Fibroblast of skin of right biceps (primary cell): ENCODE measurements at places on chromosomes 7 and 10.

DNA sequence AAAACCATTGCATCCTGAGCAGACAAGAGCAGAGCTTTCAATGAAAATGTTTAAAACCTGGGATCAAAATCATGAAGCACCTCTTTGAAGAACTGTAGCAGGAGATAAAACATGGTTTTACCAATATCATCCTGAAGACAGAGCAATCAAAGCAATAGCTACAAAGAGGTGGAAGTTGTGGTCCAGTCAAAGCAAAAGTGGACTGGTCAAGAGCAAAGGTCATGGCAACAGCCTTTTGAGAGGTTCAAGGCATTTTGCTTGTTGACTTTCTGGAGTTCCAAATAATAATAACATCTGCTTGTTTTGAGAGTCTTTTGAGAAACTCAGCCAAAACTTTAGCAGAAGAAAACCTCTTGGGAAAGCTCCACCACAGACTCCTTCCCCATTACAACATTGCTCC lies 893.9 kb upstream of the POT1 start:
- DNase-seq, result no peak

DNA sequence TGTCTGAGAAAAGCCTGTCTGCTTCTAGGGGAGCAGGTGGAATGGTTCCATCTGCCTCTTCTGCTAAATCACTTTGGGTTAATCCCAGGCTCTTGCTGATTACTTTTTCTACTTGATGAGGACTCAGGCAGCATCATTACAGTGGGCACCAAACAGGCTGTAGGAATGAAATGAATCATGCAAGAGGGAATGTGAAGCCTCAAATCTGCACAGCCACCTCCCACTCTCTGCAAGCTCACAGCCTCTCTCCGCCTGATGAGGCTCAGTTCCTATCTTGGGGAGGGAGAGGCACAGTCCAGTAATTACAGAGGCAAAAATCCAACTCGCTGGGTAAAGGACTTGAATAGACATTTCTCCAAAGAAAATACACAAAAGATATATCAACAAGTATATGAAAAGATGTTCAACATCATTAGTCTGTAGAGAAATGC lies 34.0 kb downstream of the HSPA12A start:
- DNase-seq, result peak; percentile 73

- peak; percentile 98 for DNase-seq
Measured at GRCh38 chr10:77505431-77506334, 131.9 kb downstream of the KCNMA1 start.

DNA sequence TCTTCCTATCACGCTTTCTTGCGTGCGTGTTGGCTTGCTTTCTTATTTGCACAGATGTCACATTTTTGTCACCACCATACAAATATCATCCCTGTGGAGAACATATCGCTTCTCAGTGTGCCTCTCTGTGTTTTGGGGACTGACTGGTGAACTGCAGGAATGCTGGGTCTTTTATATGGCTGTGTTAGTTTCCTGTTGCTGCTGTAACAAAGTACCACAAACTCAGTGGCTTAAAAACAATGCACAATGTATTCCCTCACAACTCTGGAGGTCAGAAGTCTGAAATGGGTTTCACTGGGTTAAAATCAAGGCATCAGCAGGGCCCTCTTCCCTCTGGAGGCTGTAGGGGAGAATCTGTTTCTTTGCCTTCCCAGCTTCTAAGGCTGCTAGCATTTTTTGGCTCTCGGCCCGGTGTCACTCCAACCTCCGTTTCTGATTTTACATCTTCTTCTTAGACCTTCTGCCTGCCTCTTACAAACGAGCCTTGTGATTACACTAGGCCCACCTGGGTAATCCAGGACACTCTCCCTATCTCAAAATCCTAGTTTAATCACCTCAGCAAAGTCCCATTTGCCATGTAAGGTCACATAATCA lies 82.0 kb downstream of the LRMDA start:
- no peak for DNase-seq

DNA sequence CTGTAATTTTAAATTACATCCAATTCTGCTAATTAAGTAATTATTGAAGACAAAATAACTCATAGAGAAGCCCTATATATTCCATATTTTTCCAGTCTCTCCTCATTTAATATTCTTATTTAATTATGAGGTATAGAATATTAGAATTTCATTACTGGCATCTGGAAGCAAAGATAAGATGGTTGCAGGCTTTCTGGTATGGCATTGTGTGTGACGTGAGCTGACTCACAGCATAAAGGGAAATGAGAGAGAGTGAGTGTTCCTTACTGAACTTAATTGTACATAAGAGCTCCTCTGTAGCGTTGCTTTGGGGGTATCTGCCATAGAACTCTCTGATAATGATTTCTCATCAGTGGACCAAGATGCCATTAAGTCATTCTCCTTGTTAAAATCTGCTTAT lies 127.4 kb upstream of the TEX47 start:
- DNase-seq, result no peak

GRCh38 chr10:29191674-29192073 lies 97.2 kb upstream of the LYZL1 start:
- DNase-seq, result no peak

- no peak for DNase-seq
Measured at GRCh38 chr10:116757246-116757645, 14.9 kb upstream of the HSPA12A start.

GRCh38 chr7:40205992-40206391 lies 71.2 kb downstream of the SUGCT start:
- DNase-seq, result no peak

- peak; percentile 89 for DNase-seq
Measured at GRCh38 chr7:94303695-94304094, 91.0 kb upstream of the COL1A2 start.

- peak; percentile 71 for DNase-seq
Measured at GRCh38 chr7:106176414-106177299, 64.5 kb upstream of the SYPL1 start.

- DNase-seq, result peak; percentile 66
Measured at GRCh38 chr10:31083765-31084184, 52.1 kb upstream of the ZNF438 start.

DNA sequence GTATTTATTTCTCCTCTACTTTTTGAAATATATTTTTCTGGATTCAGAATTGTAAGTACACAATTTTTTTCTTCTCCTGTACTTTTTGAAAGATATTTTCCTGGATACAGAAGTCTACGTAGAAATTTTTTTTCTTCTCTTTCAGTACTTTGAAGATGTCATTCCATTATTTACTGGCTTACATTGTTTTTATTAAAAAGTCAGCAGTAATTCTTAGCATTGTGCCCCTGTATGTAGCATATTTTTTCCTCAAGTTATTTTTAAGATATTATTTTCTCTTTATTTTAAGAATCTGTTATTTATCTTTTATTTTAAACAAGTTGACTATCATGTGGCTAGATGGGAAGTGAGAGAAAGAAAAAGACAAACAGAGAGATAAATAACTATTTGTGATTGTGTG lies 119.0 kb upstream of the NPSR1 start:
- DNase-seq, result no peak

DNA sequence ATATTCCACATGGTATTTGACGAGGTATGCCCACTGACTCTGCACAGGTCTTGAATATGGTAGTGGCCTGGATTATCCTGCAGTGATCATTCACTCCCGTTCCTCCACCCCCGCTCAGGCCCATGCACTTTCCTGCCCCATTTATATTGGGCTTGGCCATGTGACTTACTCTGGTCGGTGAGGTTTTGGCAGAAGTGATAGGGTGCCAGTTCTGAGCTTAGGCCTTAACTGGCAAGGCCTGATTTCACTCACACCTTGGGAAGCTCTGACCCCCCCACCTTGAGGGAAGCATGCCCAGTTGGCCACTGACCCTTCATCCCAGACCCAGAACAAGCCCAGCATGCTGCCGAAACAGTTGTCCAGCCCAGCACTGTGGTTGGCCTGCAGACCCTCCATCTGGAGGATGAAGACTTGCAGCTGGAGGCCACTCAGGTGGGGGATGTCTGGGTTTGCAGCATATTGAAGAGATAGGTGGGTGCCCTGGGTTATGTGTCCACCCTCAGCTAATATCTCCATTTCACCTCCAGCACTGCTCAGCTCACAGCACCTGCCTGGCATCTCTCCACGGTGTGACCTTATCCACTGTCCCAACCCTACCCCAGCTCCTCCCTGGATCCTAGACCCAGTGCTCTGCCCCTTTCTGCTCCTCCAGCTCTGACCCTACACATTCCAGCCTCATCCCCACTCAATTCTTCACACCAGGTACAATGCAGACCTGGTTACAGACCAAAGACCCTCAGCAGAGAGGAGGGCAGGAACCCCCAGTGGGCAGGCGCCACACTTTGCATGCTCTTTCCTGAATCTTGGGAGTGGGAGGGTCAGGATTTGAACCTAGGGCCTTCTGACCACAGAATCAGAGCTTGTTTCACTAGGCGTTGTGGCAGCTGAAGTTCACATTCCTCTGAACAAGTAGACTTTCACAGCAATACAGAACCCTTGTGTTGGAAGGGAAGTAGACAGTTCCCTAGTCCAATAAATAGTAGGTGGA lies 138.1 kb upstream of the CHST15 start:
- DNase-seq, result no peak

DNA sequence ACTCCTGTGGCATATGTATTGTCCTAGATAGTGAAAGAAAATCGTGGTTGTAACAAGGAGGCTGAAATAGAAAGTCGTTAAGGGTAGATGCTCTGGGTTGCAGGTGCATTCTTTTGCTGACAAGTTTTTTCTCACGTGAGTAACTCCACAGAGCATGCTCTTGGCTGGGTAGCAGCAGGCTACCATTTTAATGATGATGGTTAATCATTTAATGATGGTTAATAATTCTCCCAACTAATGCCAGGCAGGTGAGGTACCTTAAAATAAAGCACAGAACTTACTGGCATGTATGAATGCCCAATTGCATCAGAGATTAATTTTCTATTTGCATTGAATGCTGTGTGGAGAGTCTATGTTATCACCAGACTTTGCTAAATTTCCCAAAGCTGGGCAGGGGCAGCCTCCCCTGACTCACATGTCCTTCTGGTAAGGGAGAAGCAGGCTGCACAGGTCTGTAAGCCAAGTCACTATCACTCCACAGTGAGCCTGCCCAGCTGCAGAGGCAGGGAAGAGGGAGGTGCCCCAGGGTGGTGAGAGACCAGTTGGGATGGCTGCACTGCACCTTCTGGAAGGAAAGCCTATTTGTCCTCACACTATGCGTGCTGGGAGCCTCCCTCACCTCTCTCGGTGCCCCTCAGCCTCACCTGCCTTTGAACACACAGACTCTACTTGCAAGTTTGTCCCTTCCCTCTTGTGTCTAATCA lies 287.0 kb upstream of the IGFBP3 start:
- DNase-seq, result no peak

GRCh38 chr10:69338133-69338456 lies 59.8 kb downstream of the HK1 start:
- DNase-seq, result no peak

GRCh38 chr7:23717788-23718187 lies 7.8 kb downstream of the STK31 start:
- DNase-seq, result no peak

DNA sequence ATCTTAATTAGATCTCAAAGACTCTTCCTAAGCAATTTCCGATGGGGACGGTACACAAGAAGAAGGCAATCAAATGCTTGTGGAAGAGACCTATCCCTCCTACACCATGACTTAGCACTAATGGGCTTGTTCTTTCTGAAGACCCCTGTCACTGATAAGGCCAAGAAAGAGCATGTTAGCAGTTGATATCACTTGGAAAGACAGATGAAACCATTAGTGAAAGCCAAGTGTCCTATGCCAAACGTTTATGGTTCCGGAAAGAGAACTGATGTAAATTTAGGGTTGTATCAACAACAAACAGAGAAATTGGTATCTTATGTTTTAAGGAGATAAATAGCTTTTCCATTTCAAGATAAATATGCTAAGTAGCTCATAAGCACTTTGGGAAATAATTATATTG lies 6.5 kb downstream of the UROS start:
- DNase-seq, result no peak

DNA sequence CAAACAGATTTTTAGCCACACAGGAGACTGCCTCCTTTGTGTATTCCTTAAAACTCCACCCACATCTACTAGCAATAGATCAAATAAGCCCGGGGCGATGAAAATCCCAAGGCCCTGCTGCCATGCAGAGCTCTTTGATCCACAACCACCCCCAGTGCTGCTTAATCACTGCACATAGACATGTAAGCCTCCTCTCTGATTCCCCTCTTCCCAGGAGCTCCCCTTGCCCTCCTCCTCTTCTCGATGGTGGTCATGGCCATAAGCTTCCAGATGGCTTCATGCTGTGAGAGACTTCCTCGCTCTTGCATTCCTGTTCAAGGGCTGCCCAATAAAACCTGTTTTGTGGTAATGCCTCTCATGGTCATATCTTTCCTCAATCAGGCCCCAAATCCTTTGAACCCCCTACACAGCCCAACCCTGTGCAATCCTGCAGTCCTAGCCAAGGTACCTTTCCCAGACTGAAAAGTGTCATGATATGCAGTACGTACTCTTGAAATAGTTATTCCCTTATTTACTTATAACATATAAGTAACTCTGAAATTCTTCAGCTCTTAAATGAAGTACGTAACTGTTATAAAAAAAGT lies 158.5 kb downstream of the CACNA2D1 start:
- DNase-seq, result peak; percentile 39

GRCh38 chr10:86103391-86104101 lies 263.0 kb downstream of the GRID1 start:
- no peak for DNase-seq

DNA sequence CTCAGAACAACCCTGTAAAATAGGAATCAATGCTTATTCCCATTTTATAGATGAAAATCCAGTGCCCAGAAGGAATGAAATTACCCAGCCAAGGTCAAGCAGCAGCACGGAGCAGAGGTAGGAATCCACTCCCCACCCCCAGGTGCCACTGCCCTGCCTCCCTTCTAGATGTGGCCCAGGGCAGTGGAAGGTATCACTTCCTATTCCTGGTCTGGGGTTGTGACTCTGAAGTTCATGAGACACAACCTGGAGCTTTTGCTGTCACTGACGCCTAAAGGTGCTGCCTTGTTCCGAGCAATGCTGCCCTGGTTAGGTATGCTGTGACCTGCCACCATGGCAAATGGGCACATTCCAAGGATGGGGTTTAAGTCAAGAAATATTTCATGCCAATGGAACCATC lies 53.6 kb downstream of the PIK3AP1 start:
- no peak for DNase-seq

DNA sequence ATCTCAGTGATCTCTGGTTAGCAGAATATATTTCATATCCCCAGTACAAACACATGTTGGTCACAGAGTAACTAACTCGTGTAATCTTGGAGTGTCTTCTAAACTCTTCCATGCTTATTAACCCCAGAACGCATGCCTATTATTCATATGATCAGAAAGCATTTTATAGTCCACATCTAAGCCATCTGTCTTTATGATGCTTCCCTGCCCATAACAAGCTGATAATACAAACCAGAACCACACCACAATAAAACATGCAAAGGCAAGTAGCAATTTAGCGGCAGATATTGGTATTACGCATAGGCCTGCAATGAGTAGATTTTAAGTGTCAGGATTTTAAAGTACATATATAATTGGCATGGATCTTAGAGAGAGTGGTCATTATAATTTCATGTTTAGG lies 120.0 kb upstream of the PRKCQ start:
- no peak for DNase-seq

DNA sequence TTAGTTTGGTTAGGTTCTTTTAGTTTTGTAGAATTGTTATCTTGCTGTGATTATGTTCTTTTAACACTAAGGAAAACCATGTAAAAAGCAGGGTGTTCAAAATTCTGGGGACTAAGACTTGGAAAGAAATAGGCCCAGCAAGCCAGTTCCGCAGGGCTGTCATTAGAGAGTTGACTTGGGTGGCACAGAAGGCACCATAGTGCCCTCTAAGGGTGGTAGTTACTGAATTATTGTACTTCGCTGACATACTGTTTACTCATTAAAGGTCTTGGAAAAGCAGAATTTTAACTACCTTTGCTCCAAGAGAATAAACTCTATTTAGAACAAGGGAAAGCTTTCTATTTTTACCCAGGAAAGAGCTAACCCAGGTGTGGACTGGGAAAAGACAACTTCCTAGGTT lies 86.5 kb downstream of the OTUD1 start:
- DNase-seq, result no peak
